ENCODE measurements at places on chromosomes 7 and 10.

DNA sequence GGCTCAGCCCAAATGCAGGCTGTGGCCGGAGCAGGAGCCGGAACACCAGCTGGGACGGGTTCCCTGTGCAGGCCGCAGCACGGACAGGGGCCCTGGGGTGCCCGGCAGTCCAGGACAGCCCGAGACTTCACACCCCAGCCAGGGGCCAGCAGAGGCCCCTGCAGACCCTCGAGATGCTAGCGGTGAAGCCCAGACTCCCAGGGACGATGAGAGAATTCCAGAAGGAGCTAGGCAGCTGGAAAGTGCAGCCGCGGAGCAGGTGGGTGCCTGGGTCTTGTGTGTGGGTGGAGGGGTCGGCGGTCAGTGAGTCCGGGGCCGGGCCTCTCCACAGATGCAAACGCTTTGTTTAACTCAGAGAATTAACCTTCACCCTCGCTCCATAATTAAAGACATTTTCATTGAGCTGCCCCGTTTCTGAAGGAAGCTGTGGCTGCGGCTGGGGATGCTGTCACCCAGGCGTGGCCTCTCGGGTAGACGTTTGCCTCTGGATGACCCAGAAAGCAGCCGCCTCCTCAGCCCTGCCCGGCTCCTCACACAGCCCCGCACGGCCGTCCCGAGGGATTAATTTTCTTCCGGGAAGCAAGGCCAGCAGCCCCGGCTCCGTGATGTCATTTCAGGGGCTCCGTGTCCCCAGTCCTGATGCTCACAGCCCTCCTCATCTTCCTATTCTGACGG is 26.5 kb downstream of the KNDC1 start:
- DNase-seq = no peak

DNA sequence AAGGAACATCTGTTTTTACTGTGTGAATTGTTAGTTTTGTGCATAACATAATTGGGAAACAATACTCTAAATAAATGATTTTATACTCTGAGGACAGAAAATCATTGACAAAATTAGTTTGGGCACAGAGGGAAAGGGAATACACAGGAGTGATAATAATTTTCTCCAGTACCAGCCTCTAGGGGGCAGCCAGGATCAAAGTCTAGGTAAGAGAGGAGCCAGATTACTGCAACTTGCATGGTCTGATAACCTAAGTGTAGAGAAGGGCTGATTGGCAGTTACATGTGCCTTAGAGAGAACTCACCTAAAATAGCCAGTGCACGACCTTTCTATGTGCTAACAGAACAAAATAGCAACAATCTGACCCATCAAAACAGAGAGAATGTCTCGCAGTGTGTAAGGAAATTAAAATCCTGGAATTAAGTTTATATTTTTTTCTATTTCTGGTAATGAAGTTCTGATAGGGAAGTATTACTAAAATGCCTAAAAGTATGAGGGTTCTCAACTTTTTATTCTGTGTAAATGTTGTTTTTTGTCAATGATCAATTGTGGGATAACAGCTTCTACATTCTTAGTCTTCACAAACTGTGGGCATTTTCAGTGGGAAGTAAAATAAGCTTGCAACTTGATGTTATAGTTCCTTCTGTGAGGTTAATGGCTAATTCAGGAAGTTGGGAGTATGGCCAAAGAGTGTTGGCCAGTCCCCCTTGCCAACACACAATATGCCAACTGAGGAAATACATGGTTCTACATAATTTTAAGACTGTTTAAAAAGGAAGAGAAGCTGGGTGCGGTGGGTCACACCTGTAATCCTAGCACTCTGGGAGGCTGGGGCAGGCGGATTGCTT is 66.4 kb downstream of the EXOC6 start:
- DNase-seq = peak; percentile 17

DNA sequence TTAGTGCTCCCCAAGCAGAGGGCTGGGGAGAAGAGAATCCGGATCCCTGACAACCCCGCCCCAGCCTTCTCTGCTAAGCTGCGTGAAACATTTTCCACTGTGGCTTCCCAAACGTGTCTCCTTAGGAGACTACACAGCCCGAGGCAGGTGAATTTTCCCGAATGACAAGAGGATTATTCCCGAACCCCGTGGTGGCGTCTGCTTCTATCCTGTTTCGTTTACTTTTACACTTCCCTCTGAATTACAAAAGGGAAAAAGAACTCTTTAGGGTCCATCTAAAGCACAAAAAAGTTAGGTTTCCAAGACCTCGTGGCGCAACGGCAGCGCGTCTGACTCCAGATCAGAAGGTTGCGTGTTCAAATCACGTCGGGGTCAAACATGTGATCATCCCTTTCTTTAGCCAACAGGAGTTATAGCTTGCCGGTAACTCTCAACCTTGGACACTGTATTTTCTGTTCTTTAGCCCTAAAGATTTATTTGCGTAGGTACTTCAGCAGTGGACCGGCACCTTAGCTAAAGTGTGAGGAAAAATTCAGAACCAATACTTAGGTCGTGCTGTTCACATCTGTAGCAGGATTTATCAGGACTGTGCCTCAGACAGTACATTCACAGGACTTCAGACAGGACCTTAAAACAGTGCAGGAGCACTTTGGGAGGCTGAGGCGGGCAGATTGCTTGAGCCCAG is 3.2 kb upstream of the ZNF789 start:
- DNase-seq = no peak

DNA sequence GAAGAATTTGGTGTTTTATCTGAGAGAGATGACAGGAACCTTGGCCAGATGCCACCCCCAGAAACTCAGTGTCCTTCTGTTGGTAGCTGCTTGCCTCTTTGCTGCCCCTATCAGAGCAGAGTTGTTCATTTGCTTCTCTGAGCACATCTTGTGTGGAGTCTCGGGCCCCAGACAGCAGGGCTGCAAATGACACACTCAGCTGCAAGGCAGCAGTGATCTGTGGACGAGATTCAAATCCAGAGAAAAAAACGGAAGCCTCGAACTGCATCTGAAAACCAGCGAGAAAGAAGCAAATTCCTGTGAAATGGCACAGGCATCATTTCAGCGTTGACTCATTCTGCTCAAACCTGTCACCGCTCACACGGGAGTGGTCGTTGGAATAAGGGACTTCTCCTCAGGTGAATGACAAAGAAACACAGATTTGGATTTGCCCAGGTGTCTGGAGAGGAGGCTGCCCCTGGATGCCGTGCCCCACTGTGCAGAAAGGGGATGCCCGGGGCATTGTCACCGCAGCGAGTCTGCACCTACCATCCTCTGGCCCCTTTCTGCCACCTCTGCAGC is 144.7 kb downstream of the PFKFB3 start:
- peak; percentile 30 for DNase-seq

GRCh38 chr7:108254259-108254658 is 124.1 kb upstream of the LAMB4 start:
- no peak for DNase-seq

DNA sequence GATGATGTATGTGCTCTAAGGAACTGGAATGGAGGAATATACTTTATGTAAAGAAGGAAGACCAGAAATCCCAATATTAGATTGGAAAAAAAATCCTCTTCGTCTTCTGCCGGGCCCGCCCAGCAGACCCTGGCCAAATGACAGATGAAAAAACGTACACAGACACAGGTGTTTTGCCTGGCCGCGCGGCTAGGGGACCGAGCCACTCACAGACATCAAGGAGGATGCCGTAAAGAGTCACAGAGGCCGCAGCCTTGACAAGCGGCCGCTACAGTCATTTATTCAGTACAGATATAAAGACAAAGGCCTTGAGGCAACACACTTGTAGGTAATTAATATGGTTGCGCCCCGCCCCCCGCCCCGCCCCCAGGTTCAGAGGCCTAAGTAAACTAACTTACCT is 594.1 kb downstream of the GRM8 start:
- DNase-seq = no peak

GRCh38 chr10:42574336-42574735 is 64.0 kb downstream of the ZNF33B start:
- no peak for DNase-seq
